Activated naive CD4-positive, alpha-beta T cell treated with Interleukin-2 at 50 U/mL for 16 hours (primary cell): ENCODE measurements at places on chromosomes 13 and 19.
A peak's percentile ranks its signal among the peaks of the same experiment; 100 is the strongest.

- no peak for DNase-seq
Measured at GRCh38 chr19:40304306-40304705, 19.2 kb upstream of the AKT2 start.

DNA sequence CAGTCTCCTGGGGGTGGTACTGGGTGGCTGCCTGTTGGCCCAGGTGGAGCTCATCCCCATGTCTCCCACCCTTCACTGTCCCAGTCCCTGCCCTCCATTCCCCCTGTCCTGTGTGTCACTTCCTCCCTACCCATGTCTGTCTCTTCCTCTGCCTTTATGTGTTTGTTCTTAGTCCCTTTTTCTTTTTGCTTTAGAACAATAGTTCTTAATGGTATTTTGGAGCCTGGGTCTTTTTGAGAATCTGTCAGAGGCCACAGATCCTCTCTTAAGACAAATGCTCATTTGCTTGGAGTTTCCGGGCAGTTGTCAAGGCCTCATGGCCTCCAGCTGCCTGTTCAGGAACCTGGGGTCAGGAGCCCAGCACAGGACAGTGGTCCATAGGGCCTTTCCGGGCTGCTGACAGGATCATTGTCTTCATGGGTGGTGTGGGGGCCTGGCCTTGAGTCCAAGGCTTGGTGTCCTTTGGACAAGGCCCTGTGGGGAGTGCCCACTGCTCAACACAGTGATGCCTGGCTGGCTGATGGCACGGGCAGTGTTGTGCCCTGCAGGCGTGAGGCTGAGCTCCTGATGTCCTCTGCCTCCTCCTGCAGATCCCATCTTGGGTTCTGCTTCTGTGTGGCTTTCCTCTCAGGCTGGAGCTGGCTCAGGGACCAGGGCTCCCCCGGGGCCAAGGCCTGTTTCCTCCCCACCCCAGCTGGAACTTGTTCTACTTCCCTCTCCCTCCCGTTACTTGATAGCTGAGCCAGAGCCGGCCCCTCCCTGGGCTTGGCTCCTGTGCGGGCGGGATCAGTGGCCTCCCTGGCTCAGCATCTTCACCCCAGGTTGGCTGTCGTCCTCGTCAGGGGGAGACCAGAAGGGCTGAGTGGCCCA, 3.5 kb downstream of the EGLN2 start:
- DNase-seq, result no peak

DNA sequence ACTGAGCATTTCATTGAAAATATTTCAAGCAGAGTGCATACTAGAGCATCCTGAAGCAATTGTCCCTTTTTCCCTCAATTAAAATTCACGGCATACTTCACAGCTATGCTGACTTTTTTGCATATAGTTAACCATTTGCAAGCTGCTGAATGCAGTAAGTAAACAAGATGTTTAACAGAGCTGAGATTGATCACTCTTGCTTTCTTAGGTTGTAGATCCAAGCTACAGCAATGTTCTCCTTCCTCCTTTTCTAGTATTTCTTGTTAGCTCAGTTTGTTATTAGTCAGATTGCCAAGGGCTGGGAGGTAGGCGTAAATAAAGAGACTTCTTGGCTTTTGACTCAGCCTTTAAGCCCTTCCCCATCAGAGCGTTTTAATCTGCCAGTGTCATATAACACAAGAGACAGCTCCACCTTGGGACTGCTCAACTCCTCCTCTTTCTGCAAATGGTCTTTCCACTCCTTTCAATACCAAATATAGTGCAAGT, at the start of gene SLITRK6:
Gene SLITRK6 (minus strand): TSS at position 323 of the 486 bp plus-strand sequence. CDS start 2,911 bp downstream, outside the sequence.
- no peak for DNase-seq

DNA sequence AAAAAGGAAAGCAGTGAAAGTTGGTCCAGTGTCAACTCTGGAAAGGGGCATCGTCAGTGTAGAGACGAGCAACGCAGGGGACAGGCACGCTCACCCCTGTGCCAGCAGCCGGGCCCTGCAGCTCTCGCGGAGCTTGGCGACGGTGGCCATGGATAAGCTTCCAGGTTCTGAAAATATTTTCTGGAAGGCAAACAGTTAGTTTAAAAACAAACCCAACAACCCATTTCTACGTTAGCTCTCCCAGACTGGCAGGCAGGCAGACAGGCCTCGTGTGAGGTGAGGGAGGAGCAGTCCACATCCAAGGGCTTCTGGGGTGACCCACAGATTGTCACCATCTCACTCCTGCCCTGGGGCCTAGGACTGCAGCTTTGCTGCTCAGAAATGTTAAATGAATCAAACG, 27.4 kb downstream of the LAMP1 start:
- no peak for DNase-seq

DNA sequence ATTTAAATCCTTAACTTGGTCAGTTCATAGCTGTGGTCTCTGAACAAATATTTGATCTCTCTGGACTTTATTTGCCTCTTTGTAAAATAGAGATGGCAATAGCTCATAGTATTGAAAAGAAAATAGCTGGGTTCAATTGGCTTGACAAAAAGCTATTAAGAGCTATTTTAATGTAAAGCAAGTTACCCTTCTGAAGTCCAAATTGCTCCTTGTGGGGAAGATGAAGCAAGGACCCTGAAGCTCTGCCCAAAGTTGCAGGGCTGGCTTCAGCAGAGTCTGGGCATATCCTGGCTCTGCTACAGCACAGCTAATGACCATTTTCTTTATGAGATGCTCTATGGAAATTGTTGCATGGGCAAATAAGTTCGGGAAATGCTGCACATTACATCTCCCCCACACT, 484.5 kb downstream of the TDRD3 start:
- no peak for DNase-seq

- peak; percentile 12 for DNase-seq
Measured at GRCh38 chr19:10143681-10144080, 24.0 kb upstream of the EIF3G start.

DNA sequence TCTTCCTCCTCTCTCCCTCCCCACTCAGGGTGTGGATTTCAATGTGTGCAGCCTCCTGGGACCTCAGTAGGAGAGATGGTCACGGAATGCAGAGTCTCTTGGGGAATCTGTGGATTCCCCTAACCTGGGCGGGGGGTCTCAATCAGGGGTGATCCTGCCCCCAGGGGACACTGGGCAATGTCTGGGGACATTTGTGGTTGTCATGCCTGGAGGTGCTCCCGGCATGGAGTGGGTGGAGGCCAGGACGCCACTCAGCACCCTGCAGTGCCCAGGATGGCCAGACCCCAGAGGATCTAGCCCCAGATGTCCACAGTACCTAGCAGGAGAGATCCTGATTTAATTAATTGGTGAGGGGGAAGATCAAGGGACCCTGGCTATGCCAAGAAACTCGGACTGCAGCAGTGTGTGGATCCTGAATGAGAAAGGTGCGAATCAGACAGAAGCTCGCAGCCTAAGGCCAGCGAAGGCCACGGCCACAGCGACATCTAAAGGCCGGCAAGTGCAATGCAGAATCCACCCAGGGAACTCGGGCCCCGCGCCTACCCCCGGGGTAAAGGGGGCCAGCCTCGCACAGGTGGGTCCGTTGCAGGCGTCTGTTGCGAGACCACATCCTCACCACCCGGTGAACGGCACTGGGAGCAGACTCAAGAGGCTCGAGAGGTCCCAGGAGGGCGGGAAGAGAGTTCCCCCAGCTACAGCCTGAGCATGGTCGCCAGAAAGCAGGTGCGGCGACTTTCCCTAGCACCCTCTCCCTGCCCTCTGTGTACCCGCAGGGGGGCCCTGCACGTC, 88.8 kb downstream of the GNG7 start:
- peak; percentile 69 for DNase-seq

- no peak for DNase-seq
Measured at GRCh38 chr13:70630247-70630646, 522.0 kb upstream of the KLHL1 start.

- no peak for DNase-seq
Measured at GRCh38 chr13:110557610-110558305, 3.8 kb downstream of the RAB20 start.

GRCh38 chr13:59178344-59178743, 985.4 kb downstream of the DIAPH3 start:
- no peak for DNase-seq

DNA sequence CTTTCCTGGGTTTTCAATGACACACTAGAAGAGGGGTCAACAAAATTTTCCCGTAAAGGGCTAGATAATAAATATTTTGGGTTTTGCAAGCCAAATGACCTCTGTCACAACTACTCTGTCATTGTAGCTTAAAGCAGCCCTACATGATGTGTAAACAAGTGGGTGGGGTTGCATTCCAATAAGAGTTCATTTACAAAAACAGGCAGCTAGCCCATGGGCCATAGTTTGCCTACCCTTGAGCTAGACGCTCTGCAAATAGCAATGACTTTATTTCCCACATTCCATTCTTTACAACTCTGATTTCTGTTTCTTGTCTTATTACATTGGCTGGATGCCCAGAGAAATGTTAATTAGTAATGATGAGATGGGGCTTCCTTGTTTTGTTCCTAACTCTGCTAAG, 76.0 kb downstream of the ZNF557 start:
- no peak for DNase-seq

DNA sequence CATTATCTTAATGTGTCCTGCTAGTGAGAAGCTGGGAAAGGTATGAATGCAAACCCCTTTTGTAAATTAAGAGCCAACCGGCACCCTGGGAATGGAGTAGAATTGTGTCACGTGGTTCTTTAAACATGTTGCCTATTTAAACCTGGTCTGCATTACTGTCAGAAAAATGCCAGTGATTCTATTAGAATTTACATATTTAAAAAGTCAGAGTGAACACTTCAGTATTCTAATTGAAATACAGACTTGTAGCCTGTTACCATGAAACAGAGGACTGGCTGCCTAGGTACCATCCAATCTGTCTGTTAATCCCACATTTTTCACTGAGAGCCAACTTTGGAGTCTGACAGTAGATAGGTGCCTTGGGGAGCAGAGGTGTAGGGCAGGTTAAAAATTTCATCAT, 652.3 kb upstream of the ARGLU1 start:
- DNase-seq, result no peak

DNA sequence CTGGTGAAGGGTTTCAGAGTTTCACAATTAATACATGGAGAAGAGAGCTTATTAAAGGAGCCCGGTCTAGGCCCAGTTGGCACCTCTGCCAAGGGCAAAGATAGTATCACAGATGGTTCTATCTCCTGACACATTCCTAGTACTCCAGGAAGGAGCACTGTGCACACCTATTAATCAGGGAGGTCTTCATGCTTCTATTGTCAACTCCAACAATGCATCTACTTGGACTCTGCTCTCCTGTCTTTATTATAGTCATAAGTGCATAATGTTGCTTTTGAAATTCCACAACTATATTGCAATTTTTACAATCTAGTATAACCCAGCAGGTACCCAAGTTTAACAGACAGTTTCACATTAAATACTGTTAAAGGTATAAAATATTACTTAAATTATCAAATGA, 174.5 kb upstream of the TSC22D1 start:
- DNase-seq, result no peak

DNA sequence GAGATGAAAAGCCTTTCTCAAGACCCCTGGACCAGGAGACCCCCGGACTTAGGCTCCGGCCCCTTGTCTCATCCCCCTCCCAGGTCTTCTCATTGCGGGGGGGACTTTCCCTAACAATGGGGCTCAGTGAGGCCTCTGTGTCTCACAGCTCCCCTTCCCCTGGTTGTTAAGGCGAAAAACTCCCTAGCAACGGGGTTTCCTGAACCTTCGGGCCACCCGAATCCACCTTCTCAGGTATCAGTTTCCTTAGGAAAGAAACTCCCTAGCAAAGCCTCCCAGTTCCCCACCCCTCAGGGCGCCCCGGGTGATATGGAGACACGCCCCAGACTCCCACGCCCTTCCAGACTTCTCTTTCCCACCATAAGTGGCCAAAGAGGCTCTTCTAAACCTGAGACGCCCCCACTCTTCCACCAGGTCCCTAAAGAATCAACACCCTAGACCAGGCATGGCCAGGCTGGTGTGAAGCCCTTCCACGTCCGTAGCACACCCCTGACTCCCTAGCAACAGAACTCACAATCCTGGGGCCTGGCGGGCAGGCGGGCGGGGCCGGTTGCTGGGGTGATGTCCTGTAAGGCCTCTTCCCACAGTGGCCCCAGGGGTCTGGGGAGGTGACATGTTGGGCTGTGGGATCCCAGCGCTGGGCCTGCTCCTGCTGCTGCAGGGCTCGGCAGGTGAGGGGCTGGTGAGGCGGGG, at the start of gene TMEM190:
Gene TMEM190 (plus strand): TSS at position 586 of the 693 bp plus-strand sequence. CDS start 28 bp downstream, at position 614.
- no peak for DNase-seq

DNA sequence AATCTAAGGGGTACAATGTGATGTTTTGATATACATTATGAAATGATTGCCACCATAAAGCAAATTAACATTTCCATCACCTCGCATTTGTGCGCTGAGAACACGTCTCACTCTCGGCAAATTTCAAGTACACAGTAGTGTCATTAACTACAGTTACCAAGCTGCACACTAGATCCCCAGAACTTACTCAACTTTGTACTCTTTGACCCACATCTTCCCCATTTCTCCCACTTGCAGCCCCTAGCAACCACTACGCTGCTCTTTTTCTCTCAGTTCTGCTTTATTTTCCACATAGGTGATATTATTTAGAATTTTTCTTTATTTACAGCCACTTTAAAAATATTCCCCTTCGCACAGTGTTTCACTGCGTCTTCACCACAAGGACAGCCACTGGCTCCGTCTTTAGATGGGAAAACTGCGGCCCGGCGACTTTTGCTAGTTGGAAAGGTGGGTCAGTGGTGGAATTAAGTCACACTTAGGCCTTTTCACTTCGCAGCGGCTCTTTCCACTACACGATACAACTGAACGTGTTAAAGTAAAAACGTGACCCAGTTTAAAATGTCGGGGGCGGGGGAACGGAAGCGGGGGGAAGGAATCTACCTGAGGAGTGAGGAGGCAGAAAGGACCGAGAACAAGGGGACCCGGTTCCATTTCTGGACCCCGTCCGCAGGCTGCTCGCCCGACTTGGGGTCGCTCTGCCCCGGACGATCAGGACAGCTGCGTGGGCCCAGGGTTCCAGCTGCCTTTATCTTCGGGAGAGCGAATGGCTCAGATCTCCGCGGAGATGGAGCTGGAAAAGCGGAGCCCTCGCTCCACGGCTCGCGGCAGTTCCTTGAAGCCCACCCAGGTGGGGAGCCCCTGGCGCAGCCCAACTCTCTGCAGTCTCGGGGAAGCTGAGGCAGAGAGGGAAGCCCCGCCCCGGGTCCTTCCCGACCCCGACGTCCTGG, 486.1 kb downstream of the UQCRFS1 start:
- DNase-seq, result no peak

DNA sequence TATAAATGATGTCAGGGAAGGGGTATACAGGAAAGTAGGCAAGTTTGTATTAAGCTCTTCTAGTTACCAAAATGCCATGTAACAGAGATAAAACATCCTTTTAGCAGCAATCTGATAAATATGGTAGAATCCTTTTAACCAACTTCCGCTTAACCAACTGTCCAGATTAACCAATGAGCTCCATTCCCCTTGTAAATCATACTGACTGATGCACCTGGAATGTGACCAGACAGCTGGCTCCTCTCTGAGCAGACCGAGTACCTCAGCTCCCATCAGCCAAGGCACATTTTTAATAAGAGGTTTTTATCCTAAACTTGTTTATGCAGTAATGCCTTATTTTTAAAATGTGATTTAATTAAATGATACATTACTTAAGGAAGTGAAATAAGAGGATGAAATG, 66.4 kb downstream of the KLF12 start:
- DNase-seq, result no peak

DNA sequence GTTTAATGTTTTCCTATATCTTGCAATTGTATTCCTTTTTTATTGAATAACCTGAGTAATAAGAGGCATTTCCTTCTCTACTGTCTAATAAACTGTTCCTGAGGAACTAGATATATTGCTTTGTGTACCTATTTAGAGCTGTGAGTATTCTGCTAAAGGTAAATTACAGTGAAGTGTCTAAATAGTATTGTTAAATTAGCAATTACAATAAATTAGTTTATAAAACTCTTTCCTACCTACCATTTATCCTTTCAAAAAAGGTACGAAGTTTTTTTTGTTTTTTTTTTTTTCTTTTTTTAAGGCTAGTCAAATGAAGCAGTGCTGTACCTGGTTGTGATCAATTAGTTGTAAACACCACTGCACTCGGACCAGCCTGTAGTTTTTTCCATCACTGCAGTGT, 34.8 kb downstream of the TM9SF2 start:
- no peak for DNase-seq
